ENCODE measurements at places on chromosomes 2 and 18.

DNA sequence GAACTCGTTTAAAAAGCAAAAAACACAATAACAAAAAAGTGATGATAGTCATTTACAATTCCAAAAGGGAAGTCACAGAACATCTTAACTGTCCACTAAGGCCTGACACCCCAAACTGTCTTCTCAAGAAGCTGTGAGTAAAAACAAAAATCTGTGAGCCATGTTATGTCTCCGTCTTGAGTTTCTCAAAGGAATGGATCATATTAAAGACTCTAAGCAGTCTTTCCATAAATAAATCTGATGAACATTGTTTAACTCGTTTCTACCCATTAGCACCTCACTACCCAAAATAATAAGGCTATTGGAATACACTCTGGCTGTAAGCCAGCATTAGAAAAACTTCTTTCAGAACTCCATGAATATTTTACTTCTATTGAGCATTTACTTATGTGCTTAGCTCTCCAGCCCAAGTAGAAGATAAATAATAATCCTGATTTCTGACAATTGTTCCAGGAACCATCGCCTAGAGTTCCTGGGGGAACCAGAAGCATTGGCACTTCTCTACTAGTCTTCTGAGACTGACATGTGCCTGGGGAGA is 396.0 kb downstream of the STK39 start:
- no peak for DNase-seq

DNA sequence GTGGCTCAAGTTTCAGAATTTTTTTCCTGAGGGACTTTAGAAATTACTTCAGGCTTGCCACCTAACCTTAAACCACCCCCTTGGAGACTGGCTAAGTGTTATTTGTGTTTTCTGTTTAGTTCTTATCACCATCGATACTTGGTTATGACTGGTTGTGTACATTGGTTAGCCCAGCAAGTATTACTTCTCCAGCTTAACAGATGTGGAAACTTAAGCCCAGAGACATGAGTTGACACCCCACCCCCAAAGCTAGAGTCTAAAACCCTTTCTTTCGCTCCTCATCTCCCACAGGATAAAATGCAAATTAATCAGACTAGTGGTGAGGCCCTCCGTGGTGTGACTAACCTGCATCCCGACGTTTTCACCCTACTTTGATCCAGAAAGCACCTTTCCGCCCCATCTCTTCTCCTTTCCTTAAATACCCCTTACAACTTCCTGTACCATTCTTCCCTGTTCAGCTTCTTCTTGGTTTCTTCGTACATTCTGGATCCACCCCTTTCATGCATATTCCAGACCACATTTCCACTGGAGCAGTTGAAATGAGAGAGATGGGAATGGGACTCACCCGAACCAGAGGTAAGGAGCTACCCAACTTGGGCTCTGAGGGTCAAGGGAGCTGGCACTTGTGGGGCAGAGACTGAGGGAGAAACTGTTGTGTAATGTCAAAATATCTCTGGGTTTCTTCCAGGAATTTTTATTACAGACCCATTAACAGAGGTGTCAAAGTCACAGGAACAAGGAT is 819 bp upstream of the MAP3K2 start:
- no peak for DNase-seq

DNA sequence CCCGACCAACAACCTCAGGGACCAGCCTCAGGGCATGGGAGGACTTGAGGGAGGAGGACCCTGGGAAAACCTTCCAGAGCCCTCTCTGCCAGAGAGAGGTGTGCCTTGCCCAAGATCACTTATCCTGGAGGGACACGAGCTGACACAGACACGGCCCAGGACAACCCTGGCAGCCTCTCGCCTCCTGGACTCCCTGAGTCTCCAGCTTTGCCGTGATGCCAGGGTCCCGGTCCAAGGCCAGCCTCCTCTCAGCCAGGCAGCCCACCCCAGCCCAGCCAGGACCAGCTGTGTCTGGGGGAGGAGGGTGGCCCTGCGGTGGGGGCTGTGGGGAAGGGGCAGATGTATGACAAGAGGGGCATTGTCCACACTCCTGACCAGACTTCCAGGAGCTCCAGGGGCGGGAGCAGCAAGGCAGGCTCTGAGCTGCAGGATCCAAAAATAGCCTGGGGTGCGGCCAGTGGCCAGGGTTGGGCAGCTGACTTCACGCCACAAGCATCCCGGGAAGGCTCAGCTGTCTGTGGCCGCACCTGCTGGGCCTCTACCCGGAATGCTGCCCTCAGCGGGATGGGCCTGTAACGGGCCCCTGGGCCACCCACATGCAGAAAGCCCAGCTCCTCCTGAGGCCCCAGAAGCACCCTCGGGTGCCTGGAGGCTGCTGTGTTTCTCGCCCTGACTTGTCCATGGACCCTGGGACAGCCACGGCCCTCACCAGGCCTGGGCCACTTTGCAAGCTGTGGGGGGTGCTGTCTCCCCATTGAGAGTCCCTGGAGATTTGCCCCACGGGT is 65.5 kb upstream of the GPC1 start:
- no peak for DNase-seq

DNA sequence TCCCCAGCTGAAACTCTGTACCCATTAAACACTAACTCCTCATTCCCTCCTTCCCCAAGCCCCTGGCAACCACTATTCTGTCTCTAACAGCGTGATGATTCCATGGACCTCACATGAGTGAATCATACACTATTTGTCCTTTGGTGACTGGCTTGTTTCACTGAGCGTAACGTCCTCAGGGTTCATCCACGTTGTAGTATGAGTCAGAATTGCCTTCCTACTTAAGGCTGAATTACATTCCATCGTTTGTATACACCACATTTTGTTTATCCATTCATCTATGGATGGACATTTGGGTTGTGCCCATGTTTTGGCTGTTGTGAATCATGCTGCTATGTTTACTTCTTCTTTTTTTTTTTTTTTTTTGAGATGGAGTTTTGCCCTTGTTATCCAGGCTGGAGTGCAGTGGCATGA is 19.6 kb upstream of the CABLES1 start:
- DNase-seq = no peak

DNA sequence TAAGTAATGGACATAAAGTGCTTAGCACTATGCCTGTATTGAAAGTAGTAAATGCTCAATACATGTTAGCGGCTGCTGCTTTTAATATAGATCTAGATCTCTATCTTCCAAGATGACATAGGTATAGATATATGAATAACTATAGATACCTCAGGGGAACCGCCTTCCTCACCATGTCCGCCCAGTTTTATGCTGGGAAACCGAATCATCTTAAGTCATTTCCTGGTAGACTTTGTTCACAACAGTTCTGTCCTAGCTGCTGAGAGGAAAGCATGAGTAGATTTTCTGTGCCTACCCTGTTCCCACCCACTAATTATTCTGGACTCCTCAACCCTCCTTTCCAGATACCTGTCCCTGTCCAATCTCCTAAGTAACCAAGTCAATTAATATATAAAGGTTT is 21.6 kb upstream of the ITM2C start:
- DNase-seq = no peak

- no peak for DNase-seq
These were observed 265.5 kb upstream of the KCNJ3 start for GRCh38 chr2:154433010-154433409.

DNA sequence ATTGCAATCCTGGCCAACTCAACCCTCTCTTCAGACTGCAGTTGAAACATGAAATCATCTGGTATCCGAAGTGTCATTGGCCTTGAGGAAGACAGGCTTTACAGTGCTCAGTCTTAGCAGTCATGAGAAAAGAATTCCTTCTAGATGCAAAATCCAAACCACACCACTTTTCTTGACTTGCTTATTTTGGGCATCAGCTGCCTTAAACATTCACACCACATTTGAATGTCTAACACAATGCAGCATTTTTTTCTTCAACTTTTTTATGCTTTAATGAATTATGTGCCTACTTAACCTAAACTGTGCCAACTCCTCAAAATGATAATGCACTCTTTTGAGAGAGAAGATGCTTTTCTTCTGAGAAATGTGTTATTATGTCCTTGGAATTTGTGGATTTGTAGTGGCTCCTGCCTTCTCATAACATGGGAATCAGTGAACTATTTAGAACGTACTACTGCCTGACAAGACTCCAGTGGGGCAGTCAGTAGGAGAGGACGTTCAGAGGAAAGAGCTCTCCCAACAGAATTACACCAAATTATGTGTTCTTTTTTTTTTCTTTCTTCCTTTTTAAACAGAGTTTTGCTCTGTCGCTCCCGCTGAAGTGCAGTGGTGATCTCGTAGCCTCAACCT is 3.2 kb upstream of the FAM98A start:
- no peak for DNase-seq

- no peak for DNase-seq
These were observed 72.6 kb downstream of the VIT start for GRCh38 chr2:36769106-36769505.

DNA sequence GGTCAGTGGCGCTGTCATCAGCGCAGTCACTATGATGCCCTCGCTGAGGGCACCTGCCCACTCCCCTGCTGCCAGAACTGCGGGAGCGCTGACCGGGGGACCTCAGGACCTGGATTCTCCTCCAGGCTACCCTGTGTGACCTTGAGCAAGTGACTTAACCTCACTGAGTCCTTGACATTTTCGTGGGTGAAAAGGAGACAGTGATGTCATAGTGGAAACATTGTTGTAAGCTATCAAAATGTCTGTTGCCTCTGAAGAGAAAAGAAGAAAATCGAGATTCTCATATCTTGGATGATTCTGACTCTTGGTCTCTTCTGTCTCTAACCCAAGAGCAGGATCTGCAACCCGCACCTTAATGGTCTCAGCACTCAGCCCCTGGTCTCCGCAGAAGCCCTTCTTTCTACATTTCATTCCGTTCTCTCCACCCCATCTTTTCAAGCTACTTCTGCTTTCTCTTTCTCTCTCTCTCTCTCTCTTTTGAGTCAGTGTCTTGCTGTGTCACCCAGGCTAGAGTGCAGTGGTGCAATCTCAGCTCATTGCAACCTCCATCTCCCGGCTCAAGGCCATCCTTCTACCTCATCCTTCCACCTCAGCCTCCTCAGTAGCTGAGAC is 978 bp upstream of the TUBA4A start:
- DNase-seq = peak; percentile 23

- peak; percentile 23 for DNase-seq
These were observed 15.7 kb downstream of the GPR35 start for GRCh38 chr2:240640939-240641338.

- peak; percentile 17 for DNase-seq
These were observed 84.7 kb downstream of the EHD3 start for GRCh38 chr2:31318361-31319336.

GRCh38 chr2:216023055-216023648 is 9.8 kb upstream of the MREG start:
- peak; percentile 25 for DNase-seq

DNA sequence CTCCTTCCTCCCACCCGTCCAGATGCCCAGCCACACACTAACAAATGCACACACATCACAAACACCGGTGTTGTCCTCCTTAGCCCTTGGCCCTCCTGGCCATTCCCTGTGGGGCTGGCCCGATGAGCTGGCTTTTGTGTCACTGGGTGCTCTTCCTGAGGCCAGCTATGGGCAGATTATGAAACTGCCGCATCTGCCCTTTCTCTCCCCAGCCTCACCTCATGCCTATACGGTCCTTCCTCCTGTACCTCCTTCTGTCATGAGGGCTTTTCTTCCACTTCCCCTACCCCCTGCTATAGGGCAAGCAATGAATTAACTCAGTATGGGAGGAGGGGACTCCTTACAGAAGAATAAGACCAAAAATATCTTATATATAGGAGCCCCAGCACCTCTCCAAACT is 10.3 kb upstream of the INO80C start:
- DNase-seq = no peak

DNA sequence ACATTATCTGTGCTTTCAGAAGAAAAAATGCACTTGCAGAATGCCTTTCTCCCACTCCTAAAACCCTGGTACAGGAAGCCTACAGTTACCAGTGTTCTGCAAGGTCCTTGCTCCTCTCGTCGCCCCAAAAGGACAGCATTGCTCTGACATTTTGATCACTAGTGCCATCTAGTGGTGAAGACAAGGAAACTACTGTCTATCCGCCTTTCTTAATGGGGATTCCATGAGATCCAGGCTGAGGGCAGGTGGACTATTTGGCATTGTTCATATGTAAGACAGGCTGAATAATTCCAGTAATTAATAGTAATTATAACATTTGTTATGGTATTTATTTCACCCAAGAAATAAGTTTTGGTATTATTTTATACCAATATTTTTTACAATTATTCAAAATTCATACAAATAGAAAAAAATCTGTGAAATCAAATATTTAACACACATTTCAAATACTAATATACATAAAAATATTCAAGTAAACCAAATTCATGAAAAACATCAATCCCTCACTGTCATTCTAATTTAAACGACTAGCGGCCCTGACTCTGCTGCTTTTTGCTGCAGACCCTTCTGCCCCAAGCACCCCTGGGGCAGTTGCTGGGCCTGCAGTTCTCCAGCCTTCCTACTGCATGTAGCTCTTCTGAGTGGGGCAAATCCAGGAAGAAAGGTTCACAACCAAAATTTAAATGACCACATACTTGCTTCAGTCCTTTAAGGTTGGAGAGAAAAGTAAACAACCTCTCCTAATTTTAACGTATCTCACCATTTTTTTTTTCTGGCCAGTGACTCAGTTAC is 19.0 kb downstream of the TPGS2 start:
- DNase-seq = no peak

GRCh38 chr18:23058746-23059415 is 76.4 kb upstream of the CABLES1 start:
- no peak for DNase-seq

GRCh38 chr18:75247611-75248421 is 37.2 kb downstream of the TSHZ1 start:
- no peak for DNase-seq

DNA sequence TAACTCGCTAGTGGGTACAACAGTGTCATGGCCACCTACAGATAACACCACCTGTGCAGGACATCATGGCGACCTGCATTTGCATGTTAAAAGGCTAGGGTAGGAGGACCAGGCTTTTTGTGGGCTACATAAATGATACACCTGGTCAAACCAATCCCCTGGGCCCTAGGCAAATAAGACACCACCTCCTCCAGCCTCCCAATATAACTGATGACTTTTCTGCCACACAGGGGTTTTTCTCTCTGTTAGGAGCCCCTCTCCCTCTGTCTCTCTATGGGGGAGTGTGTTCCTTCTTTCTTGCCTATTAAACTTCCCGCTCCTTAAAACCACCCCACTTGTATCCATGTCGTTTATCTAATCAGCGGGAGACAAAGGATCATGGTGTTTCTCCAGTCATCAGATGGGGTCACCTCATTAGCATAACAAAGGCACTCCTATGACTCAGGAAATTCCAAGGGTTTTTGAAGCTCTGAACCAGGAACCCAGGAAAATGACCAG is 10.8 kb upstream of the BUB1 start:
- DNase-seq = no peak

- DNase-seq = no peak
These were observed 5.9 kb downstream of the VAPA start for GRCh38 chr18:9919564-9920232.

Data from activated T-cell treated with anti-CD3 and anti-CD28 coated beads for 48 hours (primary cell).